ENCODE measurements at places on chromosomes 12 and 14.

DNA sequence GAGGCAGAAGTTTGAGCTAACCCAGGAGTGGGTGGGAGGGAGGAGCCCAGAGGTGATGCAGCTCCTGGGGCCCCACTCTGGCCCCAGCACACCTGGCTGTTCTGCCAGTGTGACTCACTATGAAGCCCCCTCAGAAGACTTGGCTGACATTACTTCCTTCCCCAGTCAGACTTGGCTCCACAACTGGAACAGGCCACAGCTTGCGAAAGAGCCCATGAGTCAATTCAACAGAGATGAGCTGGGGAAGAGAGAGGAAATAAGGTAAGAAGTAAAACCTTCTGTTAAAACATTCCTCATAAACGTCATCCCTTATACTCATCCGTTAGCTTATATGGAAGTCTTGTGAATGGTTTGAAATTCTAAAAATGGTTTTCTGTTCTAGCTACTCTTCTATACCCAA, 245.9 kb downstream of the ADAMTS20 start:
- DNase-seq: no peak

GRCh38 chr12:53090554-53090953, 6.9 kb upstream of the IGFBP6 start:
- DNase-seq: no peak

DNA sequence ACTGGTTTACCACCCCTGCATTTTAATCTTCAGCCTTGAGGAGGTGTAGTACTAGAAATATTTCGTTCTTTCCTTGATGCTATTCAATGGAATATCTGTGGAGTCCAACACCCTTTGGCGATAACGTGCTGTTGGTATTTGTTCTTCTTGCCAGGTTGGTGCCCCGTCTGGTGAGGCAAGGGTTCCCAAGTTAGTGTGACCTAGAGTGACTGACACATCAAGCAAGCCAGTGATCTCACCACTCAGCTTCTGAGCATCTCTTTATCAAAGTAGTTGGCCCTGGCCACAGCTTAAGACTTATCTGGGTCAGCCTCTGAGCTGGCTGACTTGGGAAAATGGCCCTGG, 60.2 kb downstream of the PLXNC1 start:
- DNase-seq: peak; percentile 47

GRCh38 chr12:75507086-75507485, 4.3 kb downstream of the KRR1 start:
- no peak for DNase-seq

- DNase-seq: no peak
Observed at GRCh38 chr14:60174352-60175254, 9.4 kb upstream of the DHRS7 start.

DNA sequence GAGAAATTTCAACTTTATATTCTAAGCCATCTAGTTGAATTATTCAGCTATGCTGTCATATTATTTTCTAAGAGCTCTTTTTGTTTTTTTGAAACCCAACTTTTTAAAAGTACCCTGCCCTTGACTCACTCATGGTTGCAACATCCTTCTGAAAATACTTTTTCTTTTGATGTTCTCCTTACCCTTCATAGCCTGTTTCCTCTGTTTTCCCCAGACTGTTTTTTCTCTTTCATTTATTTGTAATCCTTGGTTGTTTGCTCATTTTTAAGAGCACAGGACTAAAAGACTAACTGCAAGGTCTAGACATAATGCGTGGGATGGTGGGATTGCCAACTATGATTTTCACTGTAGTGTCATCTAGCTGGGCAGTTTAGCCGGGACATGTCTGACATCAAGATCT, 21.2 kb upstream of the CDKL1 start:
- no peak for DNase-seq

DNA sequence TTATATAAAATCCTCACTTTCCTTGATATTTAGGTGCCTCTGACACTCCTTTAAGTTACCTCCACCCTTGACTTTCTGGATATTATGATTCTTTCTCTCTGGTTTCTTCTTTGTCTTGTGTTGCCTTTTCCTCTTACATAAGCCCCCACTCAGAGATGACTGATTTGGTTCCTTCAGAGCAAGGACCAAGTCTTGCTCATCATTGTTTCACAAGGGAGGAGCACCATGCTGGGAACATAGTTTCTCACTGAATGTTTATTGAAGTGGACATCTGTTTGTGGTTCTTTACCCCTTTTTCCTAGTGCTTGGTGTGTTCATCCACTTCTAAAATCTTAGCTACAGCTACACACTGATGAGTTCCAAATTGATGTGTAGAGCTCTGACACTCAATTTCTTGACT, 161.3 kb upstream of the PTPRQ start:
- no peak for DNase-seq

DNA sequence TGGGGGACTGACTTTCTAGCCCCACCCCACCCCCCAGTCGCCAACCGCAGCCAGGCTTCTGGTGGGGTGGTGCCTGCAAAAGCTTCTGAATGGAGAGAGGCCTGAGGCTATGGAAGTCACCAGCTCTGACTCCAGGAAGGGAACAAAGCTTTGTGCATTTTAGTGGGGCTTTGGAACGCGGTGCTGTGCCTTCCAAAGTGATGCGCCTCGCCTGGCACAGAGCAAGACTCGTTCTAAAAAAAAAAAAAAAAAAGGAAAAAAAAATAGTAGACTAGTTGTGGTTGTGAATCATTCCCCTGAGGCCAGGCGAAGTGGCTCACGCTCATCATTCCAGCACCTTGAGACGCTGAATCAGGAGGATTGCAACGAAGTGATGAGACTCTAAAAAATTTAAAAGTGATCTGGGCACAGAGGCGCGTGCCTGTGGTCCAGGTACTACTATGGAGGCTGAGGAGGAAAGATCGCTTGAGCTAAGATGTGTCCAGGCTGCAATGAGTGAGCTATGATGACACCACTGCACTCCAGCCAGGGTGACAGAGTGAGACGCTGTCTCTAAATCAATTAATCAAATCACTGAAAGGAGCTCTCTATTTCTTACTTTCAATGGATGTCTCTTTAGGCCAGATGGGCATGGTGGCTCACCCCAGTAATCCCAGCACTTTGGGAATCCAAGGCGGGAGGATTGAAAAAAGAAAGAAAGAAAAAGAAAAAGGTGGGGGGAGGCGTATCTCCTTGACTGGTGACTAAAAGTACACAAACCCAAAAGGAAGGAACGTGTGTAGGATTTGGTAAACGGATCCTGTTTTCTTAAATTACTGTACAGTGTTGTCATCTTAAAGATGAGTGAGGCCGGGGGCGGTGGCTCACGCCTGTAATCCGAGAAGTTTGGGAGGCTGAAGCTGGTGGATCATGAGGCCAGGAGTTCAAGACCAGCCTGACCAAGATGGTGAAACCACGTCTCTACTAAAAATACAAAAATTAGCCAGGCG, 259.6 kb upstream of the ALG10B start:
- no peak for DNase-seq

DNA sequence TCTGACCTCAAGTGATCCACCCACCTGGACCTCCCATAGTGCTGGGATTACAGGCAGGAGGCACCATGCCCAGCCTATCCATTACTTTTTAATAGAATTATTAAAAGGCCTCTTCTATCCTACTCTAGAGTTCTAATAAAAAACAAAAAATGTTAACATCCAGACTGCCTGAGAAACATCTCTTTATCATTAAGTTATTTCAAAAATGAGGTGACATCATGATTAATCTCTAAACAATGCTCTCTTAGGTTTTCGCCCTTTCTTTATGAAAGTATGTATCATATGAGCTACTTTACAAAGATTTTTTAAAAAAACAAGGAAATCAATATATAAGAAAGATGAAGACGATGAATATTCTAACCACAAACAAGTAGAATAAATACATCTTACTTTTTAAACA, 52.6 kb downstream of the FGD6 start:
- DNase-seq: no peak

GRCh38 chr12:27077586-27077985, 4.8 kb downstream of the C12orf71 start:
- no peak for DNase-seq

GRCh38 chr14:104554608-104555429, 24.7 kb upstream of the C14orf180 start:
- no peak for DNase-seq

- DNase-seq: peak; percentile 41
Observed at GRCh38 chr14:92726135-92726932, 22.1 kb downstream of the LGMN start.

- no peak for DNase-seq
Observed at GRCh38 chr12:72074065-72074464, 135.4 kb downstream of the TPH2 start.

DNA sequence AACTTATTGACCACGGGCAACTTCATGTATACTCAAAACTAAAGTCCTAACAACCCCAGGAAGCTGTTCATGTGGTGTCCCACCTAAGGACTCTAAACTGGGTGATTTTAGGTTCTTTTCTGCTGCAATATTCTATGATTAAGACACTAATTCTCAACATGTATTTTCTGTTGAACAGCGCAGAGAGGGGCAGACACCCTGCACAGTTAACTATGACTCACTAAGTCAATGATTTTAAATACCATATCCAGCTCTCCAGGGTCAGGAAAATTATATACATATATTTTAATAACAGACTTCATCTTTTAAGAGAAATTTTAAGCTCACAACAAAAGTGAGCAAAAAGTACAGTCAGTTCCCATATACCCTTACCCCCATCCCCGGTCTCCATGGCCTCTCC, 85.0 kb downstream of the FOXN3 start:
- DNase-seq: no peak

- no peak for DNase-seq
Observed at GRCh38 chr14:29895591-29896083, 32.0 kb downstream of the PRKD1 start.

DNA sequence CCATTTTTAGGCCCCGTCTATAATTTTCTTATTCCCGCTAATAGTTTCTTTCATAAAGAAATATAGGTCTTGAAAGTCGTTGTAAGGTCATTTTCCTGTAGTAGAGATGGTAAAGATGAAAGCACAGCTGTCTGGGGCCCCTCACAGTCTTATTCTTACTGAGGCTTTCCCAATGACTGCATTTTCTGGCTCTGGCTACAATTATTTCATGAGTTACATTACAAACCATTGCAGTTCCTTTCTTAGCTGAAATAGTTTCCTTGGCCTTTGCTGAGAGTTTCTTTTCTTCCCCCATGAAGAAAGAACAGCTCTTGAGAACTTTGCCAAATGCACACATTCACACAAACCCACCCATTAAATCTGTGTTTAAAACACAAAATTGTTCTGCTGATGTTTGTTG, 113.0 kb downstream of the DYRK2 start:
- no peak for DNase-seq

DNA sequence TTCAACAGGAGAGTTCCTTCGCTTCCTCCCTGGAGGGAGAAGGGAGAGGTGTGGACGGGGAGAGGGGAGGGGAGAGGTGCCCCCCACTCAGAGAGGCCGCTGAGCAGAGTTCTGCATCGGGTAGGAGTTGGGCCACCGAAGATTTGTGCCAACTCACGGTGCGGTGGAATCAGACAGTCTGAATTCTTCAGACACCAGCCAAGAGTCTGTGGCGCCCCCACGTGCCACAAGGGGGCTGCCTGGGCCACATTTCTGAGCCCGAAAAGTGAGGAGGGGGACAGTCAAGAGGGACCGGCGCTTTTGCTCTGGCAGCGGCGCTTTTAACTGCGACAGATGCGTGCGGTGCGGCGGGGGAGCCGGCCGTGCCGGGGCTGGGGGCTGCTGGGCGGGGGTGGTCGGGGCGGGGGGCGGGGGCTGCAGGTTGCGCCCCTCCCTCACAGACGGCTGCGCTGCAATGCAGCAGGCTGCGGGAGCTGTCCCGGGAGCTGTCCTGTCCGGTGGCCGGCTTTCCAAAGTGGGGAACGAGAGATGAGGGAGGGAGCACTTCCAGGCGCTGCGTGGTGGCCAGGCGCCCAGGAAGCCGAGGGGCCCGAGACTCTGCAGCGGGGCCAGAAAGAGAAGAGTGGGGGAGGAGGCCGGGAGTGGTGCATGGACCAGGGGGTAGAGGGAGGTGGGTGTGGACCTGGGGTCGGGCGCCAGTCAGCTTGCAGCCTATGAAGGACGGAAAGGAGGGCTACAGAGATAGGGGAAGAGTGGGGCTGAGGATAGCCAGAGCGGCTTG, 975 bp upstream of the RTL1 start:
- DNase-seq: no peak

- DNase-seq: no peak
Observed at GRCh38 chr14:98633380-98633779, 638.6 kb downstream of the BCL11B start.

DNA sequence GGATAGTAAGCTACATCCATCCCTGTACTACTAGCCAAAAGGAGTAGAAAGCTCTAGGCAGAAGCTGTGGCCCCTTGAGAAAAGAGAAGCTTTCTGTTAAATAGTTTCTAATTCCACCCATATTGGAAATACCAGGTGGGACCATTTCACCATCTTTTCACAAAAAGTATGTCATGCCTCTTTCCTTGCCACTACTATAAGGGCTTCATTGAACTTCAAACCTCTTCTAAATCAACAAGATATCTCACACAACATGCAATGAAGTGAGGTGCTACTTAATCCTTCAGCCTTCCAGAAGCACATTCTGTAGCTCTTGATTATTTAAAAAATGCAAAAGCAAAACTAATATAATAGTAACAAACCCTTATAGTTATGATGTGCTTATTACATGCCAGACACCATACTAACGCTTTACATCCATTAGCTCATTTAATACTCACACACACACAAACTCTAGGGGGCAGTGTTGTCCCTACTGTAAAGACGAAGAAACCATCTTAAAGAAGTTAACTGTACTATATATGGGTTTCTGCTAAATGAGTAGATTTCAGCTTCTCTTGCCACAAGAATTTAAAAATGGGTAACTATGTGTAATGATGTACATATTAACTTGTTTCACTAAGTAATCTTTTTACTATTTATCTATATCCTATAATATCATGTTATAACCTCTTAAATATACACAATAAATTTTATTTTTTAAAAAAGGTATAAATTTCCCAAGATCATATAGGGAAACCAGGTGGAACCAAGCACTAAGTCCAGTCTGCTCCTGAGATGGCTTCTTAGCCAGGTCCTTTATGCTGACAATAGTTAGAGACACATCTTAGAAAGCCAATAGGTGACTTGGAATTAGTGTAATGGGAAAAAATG, 124.4 kb downstream of the RPS29 start:
- peak; percentile 82 for DNase-seq

- peak; percentile 14 for DNase-seq
Observed at GRCh38 chr12:118058881-118059280, 2.1 kb downstream of the WSB2 start.

- DNase-seq: no peak
Observed at GRCh38 chr14:64673316-64673715, 30.9 kb upstream of the PLEKHG3 start.

- no peak for DNase-seq
Observed at GRCh38 chr12:1688086-1688710, 2.7 kb upstream of the ADIPOR2 start.

GRCh38 chr12:27431185-27431584, 15.4 kb upstream of the SMCO2 start:
- no peak for DNase-seq

GRCh38 chr12:64950711-64951298, 126.4 kb downstream of the TBC1D30 start:
- no peak for DNase-seq

GRCh38 chr12:21773806-21774205, 700 bp downstream of the KCNJ8 start:
- DNase-seq: no peak

- no peak for DNase-seq
Observed at GRCh38 chr14:67986131-67986841, 166.7 kb downstream of the RAD51B start.

GRCh38 chr14:90576581-90576980, 179.8 kb downstream of the CALM1 start:
- no peak for DNase-seq

GRCh38 chr12:96015672-96016071, 19.5 kb upstream of the HAL start:
- DNase-seq: no peak

Data from CD4-positive, alpha-beta T cell treated with Interleukin-2 at 100 ng/mL for 4 hours (primary cell).